Left ventricle myocardium superior (tissue), 1 donor: ENCODE measurements at places on chromosomes 2 and 18.

- DNase-seq: no peak
Observed at GRCh38 chr18:49652881-49653724, 91.2 kb downstream of the LIPG start.

DNA sequence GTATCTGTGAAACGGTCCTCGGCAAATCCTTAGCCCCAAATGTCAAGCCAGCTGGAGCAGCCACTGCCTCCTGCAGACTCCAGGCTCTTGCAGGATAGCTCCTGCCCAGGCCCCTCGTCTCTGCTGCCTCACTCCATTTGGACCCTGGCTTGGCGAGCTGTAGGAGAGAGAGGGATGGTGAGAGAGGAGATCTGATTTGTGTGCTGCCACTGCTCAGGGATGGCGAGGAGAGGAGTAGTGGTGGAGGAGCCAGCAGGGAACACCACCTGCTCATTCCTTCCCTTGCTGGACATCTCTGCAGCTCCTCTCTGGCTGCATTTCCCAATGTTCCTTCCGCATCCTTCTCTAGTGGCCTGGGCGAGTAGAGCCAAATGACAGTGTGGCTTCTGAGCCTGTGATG is 109.1 kb upstream of the NCK2 start:
- DNase-seq: no peak

- DNase-seq: no peak
Observed at GRCh38 chr2:48247206-48247605, 282.7 kb upstream of the STON1 start.

GRCh38 chr2:20852139-20852538 is 29.2 kb upstream of the LDAH start:
- DNase-seq: no peak

GRCh38 chr2:191957996-191958860 is 111.3 kb upstream of the CAVIN2 start:
- no peak for DNase-seq
